Uterus (tissue), 4 donors: ENCODE measurements at places on chromosomes 7 and 10.

GRCh38 chr7:50756180-50756579 is 26.5 kb downstream of the GRB10 start:
- no peak for DNase-seq

DNA sequence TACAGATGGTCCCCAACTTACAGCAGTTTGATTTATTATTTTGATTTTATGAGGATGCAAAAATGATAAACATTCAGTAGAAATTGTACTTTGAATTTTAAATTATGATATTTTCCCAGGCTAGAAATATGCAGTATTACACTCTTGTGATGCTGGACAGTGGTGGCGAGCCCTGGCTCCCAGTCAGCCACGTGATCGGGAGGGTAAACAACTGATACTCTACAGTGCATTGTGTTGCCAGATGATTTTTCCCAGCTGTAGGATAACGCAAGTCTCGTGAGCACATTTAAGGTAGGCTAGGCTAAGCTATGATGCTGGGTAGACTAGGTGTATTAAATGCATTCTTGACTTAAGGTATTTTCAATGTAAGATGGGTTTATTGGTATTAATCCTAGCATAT is 865.2 kb downstream of the SORCS3 start:
- no peak for DNase-seq

DNA sequence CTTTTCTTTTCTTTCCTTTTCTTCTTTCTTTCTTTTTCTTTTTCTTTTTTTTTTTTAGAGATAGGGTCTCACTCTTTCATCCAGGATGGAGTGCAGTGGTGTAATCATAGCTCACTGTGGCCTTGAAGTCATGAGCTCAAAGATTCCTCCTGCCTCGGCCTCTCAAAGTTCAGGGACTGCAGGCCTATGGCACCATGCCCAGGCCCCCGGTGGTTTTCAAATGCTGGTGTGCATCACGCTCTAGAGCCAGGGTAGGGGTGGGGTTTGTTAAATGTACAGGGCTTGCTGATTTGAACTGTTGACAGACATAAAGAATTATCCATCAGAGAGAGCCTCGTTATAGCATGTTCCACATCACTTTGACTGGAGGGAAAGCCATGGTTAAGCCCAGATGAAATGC is 5.8 kb downstream of the MINDY4 start:
- no peak for DNase-seq

GRCh38 chr7:134428942-134429341 is 30.0 kb downstream of the AKR1B1 start:
- DNase-seq = no peak

- DNase-seq = no peak
Measured at GRCh38 chr10:59631237-59631636, 78.4 kb downstream of the SLC16A9 start.

DNA sequence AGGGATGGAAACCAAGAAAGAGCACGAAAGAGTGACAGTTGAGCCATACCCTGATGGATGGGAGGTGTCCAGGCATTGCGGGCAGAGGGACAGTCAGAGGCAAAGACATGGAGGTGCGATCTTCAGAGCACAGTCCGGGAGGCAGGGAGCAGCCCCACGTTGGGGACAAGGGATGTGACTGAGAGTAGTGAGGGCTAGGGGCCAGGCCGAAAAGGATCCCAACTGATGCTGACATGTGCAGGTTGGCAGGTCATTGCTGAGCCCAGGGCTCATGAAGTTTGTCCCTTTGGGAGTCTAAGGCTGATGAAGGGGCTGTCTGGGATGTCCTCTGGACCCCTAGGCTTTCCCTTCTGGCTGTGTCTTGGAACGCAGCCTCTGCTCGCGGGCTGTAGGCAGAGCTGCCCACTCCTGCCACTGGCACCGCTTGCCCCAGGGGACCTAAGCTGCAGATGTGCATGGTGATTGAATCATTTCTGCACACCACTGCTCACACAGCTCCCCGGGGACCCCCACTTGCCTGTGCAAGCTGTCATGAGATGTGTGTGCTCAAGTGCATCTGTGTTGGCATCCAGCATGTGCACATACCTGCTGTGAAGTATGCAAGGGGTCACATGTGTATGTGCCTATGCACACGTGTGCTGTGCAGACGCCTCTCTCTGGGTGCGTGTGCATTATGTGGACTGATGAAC is 125.1 kb downstream of the ZMIZ1 start:
- no peak for DNase-seq

- no peak for DNase-seq
Measured at GRCh38 chr7:34837316-34837715, 179.3 kb downstream of the NPSR1 start.

GRCh38 chr10:59829024-59829423 is 75.8 kb upstream of the MRLN start:
- DNase-seq = no peak

GRCh38 chr7:70480927-70481569 is 650.9 kb upstream of the GALNT17 start:
- DNase-seq = no peak

DNA sequence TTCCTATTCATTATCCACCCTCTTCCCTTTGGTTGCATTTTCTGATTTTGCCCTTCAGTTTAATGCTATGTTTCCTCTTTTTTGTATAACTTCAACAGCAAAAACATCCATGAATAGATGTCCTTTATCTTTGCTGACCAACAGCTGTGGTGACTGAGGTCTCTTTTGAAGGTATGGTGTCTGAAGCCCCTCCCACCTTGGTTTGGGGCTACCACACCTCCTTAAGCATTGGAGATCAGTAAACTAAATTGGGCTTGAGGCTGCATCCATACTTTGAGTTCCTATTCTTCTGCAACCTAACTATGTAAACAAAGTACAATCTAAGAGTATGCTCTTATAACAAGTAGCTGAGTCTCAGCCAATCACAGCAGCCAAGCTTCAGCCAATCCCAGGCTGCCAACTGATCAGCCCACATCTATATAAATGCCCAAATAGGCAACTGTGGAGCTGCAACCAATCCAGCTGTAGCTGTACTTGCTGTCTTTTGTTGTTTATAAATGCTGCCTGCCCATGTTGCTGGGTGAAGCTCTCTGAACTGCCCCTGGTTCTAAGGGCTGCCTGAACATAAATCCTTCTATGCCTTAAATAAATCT is 69.4 kb upstream of the PDLIM1 start:
- DNase-seq = no peak
